ENCODE measurements at places on chromosomes 5 and 9.

GRCh38 chr9:16145196-16145950 lies 592.5 kb downstream of the CCDC171 start:
- DNase-seq, result no peak

GRCh38 chr9:87713278-87713987 lies 12.5 kb upstream of the CTSL start:
- DNase-seq, result peak; percentile 99

DNA sequence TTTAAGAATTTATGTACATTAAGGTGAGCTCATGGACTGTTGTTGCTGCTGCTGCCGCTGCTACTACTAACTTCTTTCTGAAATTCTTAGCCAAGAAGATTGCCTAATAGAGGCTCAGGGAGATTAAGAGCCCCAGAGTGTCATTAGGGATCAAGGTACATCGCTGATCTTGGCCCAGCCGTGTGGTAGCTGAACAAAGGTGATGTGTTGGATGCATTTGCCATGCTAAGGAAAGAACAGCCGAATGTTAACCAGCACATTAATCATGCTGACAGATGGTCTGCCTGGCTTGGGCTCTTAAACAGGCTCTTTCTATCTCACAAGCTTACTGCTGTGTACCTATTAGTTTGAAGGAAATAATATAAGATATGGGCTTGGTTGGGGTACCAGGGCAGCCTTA lies 137.1 kb downstream of the KCTD16 start:
- DNase-seq, result no peak

GRCh38 chr5:91925249-91925648 lies 542.1 kb upstream of the ARRDC3 start:
- no peak for DNase-seq

DNA sequence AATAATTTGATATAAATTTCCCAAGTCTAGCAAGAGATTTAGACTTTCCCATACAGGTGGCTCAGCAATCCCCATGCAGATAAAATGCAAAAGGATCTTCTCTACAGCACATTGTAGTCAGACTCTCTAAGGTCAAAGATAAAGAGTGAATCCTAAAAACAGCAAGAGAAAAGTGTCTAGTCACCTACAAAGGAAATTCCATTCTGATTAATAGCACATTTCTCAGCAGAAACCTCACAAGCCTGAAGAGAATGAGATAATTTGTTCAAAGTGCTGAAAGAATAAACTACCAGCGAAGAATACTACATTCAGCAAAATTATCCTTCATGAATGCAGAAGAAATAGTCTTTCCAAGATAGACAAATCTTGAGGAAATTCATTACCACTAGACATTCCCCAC lies 493.3 kb downstream of the PRELID2 start:
- no peak for DNase-seq

DNA sequence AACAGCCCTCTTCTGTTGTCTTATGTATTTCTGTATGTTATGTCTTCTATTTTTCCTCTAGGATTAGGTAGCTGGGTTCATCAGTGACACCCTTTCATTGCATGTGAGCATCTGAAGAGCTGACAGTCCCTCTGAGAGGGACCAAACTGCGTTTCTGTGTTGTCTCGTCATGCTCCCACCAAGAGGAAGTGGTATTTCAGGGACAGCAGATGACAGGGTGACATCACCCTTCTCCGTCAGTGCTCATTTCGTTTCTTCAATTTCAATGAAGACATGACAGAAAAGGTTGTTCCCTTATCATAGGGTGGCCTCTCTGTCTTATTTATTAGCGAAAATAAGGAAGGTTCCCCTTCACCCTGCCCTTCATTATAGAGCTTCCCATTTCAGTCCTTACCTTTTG lies 225.9 kb upstream of the NR4A3 start:
- no peak for DNase-seq

DNA sequence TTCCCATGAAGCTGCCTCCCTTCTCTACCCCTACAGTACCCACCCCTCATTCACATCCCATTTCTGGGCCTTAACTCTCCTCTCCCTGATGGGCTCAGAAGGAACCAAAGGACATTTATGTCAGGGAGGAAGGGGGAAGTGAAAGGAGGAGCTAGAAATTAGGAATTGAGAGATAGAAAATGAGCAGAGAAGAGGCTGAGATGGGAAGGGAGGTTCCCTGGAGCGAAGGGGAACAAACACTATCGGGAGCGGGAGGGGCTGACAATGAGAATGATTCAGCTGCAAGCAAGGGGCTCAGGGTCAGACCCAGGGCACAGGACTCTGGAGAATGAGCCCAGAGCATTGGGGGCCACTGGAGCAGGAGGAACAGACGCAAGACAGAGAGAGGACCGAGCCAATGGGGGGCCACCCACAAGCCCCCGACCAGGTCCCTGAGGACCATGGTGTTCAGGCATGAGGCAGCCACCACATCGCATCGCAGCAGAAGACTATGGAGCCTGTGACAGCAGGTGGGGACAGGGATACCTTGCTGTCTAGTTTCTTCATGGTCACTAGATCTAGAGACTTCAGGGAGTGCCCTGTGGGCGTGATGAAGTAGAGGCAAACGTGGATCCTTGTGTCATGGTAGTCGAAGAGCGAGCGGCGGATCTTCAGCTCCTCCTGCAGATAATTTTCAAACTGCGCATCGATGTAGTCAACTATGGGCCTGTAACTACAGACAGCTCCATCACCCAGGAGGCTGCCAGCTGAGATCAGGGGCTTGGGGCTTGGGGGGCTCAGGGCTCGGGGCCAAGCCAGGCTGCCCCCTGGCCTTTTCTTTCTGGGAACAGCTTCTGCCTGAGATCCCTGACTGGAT lies 13.6 kb downstream of the SEPTIN8 start:
- no peak for DNase-seq

DNA sequence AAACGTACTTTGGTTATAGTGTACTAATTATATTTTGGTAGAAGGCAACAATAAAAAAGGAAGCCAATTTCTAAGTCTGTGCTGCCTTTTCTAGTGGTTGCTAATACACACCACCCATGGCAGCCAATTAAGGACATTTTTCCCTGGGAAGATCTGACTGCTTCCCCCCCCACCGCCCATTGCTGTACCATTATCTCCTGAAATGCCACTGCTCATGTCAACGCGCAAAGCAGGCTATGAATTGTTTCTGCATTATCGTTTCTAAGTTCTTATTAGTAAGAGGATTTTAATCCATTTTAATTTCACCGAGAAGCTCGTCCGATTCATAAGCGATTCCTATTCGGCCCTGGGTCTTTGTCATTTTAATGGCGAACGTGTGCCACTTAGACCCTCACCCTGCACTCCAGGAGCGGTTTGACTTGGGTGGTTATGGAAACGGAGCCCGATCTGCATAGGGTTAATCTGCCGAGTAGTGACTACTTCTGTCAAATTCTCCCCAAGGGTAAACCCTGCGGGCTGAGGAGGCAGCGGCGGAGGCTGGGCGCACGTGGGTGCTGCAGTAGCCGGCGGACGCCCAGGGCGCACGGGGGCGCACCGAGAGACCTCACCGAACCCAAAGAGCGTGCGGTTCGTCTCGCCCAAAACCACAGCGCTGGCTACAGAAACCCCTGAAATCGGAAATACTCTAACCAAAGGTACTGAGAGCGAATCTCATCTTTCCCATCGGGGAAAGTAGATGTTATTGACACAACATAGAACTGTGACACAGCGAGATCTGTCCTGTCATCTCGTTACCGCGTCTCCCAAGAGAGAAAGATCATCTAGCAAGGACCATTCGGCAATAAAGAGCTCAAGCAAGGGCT lies 55.8 kb upstream of the SHC3 start:
- DNase-seq, result no peak

- DNase-seq, result peak; percentile 48
Observed at GRCh38 chr5:122192497-122193496, 63.5 kb downstream of the ZNF474 start.

GRCh38 chr9:8880060-8880459 lies 1080.5 kb upstream of the DMAC1 start:
- no peak for DNase-seq

DNA sequence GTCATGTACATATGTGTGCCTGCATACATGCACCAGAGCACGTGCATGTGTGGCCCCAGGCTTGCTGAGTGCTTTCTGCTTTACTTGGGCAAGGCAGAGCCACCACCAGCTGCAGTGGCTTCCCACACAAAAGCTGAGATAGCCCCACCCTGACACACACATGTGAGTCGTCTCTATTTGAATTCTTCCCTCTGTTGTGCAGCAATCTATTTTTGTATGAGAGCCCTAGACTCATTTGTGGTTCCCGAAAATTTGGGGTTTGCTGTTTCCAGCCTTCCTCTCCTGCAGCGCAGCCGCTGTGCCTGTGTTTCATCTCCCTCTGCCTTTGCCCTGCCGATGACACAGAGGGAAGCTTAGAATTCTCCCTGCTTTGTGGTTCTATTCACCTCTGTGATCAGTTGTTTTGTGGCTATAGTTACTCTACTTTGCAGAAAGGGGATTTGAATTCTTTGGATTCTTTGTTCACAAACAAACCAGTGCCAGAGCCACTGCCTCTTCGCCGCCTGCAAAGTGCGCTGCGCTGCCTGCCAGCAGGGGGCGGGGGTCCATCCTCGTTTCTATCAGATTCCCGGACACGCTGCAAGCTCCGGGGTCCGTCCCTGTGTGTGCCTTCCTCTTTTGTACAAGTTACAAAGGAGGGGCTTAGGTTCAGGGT lies 95.8 kb upstream of the DAP start:
- DNase-seq, result peak; percentile 35

GRCh38 chr5:78886341-78887230 lies 98.5 kb downstream of the ARSB start:
- DNase-seq, result no peak

DNA sequence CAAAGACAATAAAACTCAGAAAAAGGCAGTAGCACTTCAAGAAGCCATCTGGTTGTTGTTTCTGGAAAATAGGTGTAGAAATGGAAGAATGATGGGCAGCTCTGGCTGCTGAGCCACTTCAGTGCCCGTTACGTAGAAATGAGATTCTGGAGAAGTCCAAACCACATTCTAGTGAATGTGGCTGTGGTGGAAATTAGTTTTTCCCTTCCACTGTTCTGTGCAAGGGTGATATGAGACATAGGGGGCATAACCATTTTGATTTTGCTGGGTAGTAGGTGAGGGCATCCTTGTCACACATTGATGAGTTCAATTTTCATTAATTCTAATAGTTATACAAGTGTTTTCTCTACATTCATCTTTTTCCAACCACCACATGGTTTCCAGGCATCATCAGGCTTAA lies 275.1 kb downstream of the MCTP1 start:
- DNase-seq, result no peak

GRCh38 chr5:160167624-160168165 lies 48.4 kb upstream of the PWWP2A start:
- DNase-seq, result no peak

GRCh38 chr9:126459126-126459525 lies 132.5 kb downstream of the MVB12B start:
- DNase-seq, result no peak

- DNase-seq, result no peak
Observed at GRCh38 chr9:109473329-109473728, 24.8 kb downstream of the PTPN3 start.

- DNase-seq, result no peak
Observed at GRCh38 chr5:145682197-145682899, 152.8 kb downstream of the PRELID2 start.

DNA sequence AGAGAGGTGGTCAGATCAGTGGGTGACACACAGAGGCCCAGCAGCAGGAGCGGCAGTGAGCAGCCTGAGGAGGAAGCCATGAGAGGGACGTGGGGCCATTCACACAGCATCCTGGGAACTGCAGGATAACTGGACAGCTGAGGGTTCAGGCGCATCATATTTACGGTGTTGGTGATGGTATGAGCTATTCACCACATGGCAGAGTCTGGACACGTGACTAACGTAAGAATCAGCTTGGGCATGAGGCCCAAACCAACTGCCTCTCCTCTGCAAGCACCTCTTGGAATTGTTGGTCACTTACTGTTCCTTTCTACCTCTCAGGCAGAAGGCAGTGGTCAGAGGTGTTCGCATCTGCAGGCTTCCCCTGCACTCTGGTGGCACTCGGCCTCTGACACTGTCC lies 141.1 kb downstream of the ENTREP1 start:
- no peak for DNase-seq

GRCh38 chr5:96610747-96611146 lies 51.4 kb upstream of the CAST start:
- no peak for DNase-seq

- DNase-seq, result peak; percentile 97
Observed at GRCh38 chr9:114004221-114004716, 73.8 kb downstream of the AMBP start.

DNA sequence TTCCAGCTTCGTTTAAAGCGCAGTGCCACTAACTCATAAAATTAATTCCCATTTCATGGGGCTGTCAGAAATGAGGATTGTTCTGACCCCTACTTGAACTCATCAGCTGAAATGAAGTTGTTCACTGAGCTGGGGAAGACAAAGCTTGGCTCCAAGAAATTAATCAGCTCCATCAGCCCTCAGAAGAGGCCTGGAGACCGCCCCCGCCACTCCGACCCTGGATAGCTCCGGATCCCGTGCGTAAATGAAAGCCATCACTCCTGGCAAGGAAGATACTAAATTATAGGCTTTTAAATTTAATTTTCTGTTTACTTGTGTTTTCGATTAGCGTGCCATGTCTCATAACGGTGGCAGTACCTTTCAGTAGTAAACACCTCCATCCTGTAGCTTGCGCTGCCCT lies 142.8 kb upstream of the IRX2 start:
- no peak for DNase-seq

DNA sequence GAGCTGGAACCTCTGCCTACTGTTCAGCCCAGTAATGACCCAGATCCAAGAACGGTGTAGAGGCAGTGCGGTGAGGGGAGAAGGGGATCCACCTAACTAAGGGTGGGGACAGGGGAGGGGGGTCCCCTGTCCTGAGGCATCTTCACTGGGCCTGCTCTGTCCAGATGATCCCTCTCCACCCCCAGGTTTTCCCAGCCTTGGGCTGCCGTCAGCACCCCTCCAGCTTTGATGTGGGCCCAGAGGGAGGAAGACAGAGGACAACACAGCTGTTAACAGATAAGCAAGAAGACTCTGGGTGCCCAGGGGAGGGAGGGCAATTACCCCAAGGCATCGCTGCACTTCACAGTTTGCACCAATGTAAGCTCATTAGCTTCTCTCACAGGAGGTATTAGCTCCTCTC lies 19.3 kb downstream of the BICD2 start:
- DNase-seq, result no peak

- DNase-seq, result no peak
Observed at GRCh38 chr9:76588316-76588715, 129.3 kb downstream of the GCNT1 start.

- no peak for DNase-seq
Observed at GRCh38 chr9:7546261-7546660, 253.3 kb downstream of the DMAC1 start.

GRCh38 chr9:126991183-126991582 lies 76.6 kb downstream of the RALGPS1 start:
- DNase-seq, result no peak

DNA sequence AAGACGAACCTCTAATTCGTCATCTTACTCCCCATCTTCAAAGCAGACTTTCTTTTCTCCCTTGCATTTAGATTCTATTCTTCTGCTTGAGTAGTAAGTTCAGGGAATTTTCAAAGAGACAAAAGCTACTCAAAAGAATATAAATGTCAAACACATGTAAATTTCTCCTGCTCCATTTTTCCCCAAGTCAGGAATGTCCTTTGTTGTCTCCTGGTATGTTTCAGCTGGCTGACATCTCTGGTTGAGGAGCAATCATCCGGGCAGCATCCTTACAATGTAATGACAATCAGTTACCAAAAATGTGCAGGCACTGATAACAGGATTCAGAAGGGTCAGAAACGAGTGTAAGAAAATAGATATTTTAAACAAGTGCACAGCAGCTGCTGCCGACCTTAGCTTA lies 47.6 kb upstream of the PPP1R2B start:
- DNase-seq, result no peak

Data from foreskin melanocyte (primary cell).